ENCODE measurements at places on chromosomes 2 and 18. TPM values are rescaled to one million over a fixed set of nuclear protein-coding genes. Genes with fewer than 3 reads are reported as not detected.
A peak's percentile ranks its signal among the peaks of the same experiment; 100 is the strongest.

The ING5 gene
- 61.9 TPM for total RNA-seq

The PMS1 gene
- total RNA-seq, result 58.4 TPM

The CTAGE1 gene
- total RNA-seq, result not detected

The ADRA2B gene
- 0.79 TPM for total RNA-seq

The DSC3 gene
- total RNA-seq, result 0.16 TPM

The ZBTB7C gene
- 0.45 TPM for total RNA-seq

The IL36B gene
- not detected for total RNA-seq

The COX7A2L gene
- total RNA-seq, result 98.9 TPM

The RAX gene
- total RNA-seq, result not detected

The CXCR1 gene
- not detected for total RNA-seq

- no peaks in the 10 kb centered on the region for H3K27me3 ChIP-seq
- H3K4me3 ChIP-seq, result no peak overlapping the region
- no peak overlapping the region for H3K27ac ChIP-seq
- peaks cover 26% of the 10 kb centered on the region for H3K4me1 ChIP-seq
- no peak for DNase-seq
- H3K36me3 ChIP-seq, result no peaks in the 10 kb centered on the region
These were observed 34.9 kb downstream of the NAB1 start for GRCh38 chr2:190683802-190684201.

GRCh38 chr2:108323619-108324018 lies 34.9 kb downstream of the SULT1C2 start:
- H3K4me3 ChIP-seq, result no peak overlapping the region
- H3K27ac ChIP-seq, result peak overlapping the region; percentile 51
- no peak for DNase-seq
- H3K36me3 ChIP-seq, result no peaks in the 10 kb centered on the region

DNA sequence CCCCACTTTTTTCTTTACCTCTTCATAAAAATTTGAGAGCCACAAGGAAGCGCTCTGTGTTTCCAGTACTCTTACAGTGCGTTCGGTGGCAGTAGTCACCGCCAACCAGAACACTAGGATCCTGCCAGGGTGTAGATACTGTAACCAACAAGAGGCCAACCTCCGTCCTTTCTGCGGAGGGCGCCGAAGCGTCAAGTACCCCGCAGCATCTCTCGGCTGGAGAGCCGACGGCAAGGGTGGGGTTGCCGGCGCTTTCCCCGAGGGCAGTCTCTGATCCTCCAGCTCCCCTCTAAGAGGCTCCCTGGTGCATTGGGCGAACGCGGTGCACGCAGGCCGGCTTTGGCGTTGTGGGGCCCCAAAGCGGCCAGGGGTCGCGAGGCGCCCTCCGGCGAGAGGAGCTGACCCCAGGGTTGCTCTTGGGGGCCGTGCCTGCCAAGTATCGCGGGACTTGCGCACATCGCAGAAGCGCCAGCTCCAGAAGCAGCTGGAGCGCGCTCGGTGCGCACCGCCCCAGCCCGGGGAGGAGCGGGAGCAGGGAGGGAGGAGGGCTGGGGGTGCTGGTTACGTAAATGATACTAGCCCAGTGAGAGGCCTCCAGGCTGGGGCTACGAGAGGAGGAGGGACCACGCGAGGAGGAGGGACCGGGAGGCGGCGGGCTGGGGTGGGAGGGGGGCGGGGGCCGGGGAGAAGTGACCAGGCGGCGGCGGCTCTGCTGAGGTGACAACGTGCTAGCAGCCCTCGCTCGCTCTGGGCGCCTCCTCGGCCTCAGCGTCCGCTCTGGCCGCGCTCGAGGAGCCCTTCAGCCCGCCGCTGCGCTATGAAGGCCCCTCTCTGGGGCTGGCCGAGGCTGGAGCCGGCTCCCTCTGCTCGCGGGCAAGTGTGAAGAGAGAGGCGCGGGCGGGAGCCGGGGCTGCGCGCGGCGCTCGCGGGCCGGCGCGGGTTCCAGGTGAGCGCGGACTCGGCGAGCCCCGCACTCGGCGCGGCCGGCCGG lies at the start of gene GALNT13:
GALNT13 (plus strand) TSS at position 692 of the 991 bp plus-strand sequence.
- H3K27ac ChIP-seq, result no peak within 1 kb of the TSS
- H3K36me3 ChIP-seq, result no peaks in the 10 kb centered on the region
- H3K27me3 ChIP-seq, result peaks cover 58% of the 10 kb centered on the region
- peak; percentile 74 for DNase-seq
- H3K4me3 ChIP-seq, result peak within 1 kb of the TSS; percentile 89

GRCh38 chr2:188207554-188207953 lies 84.1 kb upstream of the GULP1 start:
- H3K4me1 ChIP-seq, result no peaks in the 10 kb centered on the region
- no peaks in the 10 kb centered on the region for H3K27me3 ChIP-seq
- H3K4me3 ChIP-seq, result no peak overlapping the region
- H3K36me3 ChIP-seq, result no peaks in the 10 kb centered on the region
- no peak overlapping the region for H3K27ac ChIP-seq

GRCh38 chr2:217365656-217366055 lies 505.8 kb upstream of the TNP1 start:
- no peak overlapping the region for H3K27ac ChIP-seq
- H3K4me3 ChIP-seq, result no peak overlapping the region
- peaks cover 20% of the 10 kb centered on the region for H3K4me1 ChIP-seq
- no peaks in the 10 kb centered on the region for H3K27me3 ChIP-seq
- DNase-seq, result no peak
- H3K36me3 ChIP-seq, result peaks cover 3% of the 10 kb centered on the region

- no peak overlapping the region for H3K27ac ChIP-seq
- peaks cover 11% of the 10 kb centered on the region for H3K4me1 ChIP-seq
- no peaks in the 10 kb centered on the region for H3K27me3 ChIP-seq
- peaks cover 20% of the 10 kb centered on the region for H3K36me3 ChIP-seq
These were observed 46.1 kb upstream of the PTH2R start for GRCh38 chr2:208360259-208361076.

DNA sequence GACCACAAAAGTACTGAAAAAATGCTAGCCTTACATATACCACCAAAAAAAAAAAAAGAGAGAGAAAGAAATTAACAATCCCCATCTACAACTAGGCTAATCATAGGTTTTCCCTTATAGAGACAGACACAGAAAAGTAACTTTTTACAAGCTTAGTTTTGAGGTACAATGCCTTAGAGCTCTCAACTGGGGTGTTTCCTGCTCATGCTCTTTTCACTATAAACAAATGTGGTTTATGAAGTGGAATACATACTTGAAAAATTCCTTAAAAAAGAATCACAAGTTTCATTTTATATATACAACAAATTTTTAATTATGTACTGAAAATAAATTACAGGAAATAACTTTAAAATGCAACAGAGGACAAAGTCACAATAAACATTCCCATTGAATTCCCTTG lies 82.5 kb downstream of the ATL2 start:
- H3K27me3 ChIP-seq, result no peaks in the 10 kb centered on the region
- no peak overlapping the region for H3K27ac ChIP-seq
- no peaks in the 10 kb centered on the region for H3K4me1 ChIP-seq
- peaks cover 14% of the 10 kb centered on the region for H3K36me3 ChIP-seq
- no peak overlapping the region for H3K4me3 ChIP-seq

DNA sequence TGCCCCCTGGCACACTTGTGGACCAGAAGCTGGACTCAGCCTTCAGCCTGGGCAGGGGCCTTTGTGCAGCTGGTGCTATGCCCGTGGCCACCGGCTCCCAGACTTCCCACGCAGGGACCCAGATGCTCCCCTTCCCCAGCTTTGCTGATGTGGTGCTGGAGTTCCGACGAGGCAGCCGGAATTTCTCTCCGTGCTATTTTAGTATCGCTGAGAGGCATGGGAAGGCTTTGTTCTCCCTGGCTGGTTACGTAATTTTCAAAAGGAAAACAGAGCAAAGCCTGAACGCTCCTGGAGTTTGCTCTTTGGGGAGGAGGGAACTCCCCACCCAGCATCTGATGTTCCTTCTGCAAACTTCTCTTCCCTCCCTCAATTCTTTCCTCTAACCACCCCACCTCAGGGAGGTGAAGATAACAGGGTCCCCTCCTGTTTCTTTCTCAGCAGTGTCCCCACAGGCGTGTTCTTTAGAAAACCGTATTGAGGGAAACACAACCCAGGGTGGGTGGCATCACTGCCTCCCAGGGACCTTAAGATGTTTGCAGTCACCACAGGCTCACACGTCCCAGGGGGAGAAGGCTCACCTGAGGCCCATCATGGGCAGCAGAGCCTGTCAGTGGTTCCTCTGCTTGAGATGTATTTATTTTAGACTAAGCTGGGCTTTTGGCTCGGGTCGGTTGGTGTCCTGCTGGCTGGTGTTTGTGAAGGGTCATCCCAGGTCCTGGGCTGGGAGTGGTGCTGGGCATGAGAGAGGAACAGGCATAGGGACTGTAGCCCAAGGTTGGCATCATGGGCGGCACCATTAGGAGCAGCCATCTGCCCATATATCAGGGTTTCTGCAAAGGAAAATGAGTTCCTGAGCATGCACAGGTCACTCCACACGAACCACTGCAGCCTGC lies 95.0 kb downstream of the MAPK4 start:
- H3K27me3 ChIP-seq, result no peaks in the 10 kb centered on the region
- H3K4me1 ChIP-seq, result peaks cover 10% of the 10 kb centered on the region
- H3K27ac ChIP-seq, result no peak overlapping the region
- no peak overlapping the region for H3K4me3 ChIP-seq
- no peak for DNase-seq
- peaks cover 9% of the 10 kb centered on the region for H3K36me3 ChIP-seq

- H3K4me3 ChIP-seq, result no peak overlapping the region
- no peaks in the 10 kb centered on the region for H3K36me3 ChIP-seq
- peaks cover 58% of the 10 kb centered on the region for H3K27me3 ChIP-seq
- no peak overlapping the region for H3K27ac ChIP-seq
These were observed 11.1 kb upstream of the MAPRE3 start for GRCh38 chr2:26959331-26959730.

DNA sequence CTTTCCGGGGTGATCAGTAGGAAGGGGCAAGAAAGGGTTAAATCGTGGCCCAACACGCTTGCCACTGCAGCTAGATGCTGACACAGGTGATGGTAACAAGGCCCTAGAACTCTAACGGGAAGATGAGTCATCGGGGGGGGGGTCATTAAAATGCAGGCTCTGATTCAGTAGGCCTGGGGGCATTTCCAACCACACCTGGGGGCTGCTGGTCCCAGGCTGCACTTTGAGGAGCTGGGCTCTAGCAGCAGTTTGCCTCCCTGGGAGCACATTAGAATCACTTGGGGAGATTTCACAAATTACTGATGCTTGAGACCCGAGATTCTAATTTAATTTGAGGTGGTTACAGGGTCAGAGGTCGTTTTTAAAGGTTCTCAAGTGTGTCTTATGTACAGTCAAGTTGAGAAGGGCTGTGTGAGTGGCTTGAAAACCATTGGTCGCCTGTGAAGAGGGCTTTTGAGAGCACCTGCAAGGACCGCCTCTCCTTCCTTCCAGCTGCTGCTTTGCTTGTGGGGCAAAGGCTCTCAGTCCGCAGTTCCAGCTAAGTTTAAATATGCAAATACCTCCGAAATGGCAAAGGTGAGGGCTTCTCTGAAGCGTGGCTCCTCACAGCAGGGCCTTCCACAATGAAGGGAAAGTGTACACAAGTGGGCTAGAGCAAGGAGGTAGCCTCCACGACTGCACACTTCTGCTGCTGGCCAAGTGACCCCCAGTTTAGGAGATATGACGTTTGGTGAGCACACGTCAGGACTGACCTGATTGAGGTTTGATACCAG lies 128.0 kb upstream of the MSH6 start:
- no peak overlapping the region for H3K27ac ChIP-seq
- peaks cover 12% of the 10 kb centered on the region for H3K4me1 ChIP-seq
- no peak for DNase-seq
- H3K4me3 ChIP-seq, result no peak overlapping the region
- no peaks in the 10 kb centered on the region for H3K27me3 ChIP-seq
- H3K36me3 ChIP-seq, result no peaks in the 10 kb centered on the region

DNA sequence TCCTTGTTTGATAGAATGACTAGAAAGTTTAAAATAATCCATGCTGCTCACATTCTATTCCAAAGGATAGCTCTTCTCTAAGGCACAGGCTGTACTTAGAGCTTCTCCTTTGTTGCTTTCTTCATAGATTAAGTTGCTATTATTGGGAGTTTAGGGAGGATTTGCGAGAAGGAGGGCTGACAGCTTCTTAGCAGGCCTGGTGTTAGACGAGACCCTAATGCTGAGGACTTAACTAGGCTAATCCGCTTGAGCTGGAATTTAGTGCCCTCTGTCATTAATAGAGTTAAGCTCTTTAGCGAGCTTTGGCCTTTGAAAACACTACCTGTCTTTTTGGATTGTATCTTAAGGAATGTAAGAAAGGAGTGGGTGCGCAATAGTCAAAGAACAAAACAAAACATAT lies 81.3 kb downstream of the MOGAT1 start:
- H3K36me3 ChIP-seq, result no peaks in the 10 kb centered on the region
- no peak overlapping the region for H3K27ac ChIP-seq
- no peak overlapping the region for H3K4me3 ChIP-seq
- DNase-seq, result no peak
- peaks cover 38% of the 10 kb centered on the region for H3K4me1 ChIP-seq

DNA sequence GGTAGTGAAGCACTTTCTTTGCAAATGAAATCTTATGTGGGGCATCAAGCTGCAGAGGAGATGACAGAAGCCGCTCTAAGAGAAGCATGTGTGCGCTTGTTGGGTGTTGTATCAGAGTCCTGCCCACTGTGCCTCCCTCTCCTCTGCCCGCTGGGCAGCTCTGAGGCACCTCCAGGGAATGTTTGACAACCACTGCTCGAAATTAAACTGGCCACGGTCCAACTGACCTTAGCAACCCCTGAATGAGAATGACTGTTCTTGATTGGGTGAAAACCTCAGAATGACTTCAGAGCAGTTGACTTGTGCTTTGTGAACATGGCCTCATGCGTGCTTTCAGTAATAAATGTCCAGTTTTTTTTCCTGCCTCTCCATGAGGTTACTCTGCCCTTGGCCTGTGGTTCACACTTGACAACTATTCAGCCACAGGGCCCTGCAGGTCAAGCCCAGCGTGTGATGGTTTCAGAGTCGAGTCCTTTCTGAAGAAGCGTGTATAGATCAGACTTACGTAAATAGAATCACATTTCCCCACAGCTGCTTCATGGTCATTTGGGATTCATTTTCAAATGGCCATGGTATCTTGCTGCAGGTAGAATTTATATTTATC lies 94.9 kb downstream of the SLC4A3 start:
- no peak overlapping the region for H3K4me3 ChIP-seq
- no peaks in the 10 kb centered on the region for H3K36me3 ChIP-seq
- no peaks in the 10 kb centered on the region for H3K27me3 ChIP-seq
- no peak overlapping the region for H3K27ac ChIP-seq
- H3K4me1 ChIP-seq, result peaks cover 7% of the 10 kb centered on the region

DNA sequence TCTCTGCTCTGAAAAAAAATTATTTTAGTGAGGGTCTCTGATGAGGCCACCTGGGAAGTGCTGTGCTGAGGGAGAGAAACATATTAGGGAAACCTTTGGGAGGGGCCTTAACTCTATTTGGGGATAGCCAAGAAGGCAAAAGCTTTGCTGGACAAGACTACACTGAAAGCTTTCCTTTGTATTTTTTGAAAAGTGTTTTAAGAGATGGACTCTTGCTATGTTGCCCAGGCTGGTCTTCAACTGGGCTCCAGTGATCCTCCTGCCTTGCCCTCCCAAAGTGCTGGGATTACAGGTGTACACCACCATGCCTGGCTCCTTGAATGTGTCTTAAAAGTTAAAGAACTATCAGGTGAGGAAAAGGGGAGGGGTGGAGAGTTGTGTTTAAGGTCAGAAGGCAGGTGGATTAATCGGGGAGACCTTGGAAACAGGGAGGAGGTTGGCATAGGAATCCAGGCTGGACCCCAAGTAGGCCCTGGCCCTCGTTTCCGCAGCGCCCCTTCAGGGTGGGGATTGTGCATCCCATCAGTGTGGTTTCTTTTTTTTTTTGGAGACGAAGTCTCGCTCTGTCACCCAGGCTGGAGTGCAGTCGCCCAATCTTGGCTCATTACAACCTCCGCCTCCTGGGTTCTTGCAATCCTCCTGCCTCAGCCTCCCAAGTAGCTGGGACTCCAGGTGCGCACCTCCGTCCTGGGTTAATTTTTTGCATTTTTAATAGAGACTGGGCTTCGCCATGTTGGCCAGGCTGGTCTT lies 92.1 kb downstream of the MYCN start:
- H3K27me3 ChIP-seq, result no peaks in the 10 kb centered on the region
- DNase-seq, result no peak
- peaks cover 76% of the 10 kb centered on the region for H3K4me1 ChIP-seq
